ENCODE measurements at places on chromosomes 2 and 18.

DNA sequence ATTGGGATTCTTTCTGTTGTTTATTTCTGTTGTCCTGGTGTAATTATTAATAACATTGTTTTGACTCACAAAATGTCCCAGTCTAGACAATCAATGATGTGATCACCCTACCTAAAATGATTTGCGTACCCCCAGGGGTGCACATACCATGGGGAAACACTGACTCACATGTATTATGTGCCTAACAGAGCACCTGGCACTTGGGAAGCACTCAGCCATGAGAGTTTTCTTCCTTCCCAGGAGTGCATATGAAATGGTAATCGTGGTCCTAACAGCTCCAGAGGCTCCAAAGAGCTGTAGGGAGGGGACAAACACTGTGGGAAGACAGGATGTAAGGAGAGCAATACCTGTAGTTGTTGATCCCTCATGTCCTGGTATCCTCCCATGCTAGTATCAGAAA lies 187.8 kb upstream of the ERBB4 start:
- no peak for DNase-seq

DNA sequence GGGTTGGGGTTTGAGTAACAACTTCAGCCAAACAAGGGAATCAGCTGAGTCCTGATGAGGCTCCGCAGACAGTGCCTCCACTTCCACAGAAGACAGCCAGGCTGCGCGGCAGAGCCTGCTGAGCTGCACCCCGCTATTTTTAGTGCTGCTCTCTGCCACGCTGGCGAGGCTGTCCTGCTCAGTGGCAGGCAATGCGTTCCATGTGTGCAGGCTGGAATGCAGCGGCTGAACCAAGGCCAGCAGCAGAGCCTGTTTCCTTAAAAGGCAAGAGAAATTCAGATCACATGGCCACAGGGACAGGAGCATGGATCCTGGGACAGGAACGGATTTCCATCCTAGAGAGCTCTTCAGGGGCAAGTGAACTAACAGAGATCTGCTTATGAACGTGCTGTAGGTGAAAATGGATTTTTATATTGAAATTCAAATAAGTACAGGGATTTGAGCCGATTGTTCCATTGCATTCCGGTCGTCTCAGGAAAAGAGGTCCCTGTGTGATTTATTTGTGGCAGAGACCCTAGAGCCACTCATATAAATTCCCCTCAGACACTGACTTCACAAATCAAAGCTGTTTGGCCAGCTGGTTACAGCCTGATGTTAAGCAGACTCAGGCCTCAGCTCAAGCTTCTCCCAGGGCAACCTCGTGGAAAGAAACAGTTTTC lies 98.7 kb downstream of the COL6A3 start:
- no peak for DNase-seq

GRCh38 chr18:56052202-56052601 lies 464.2 kb upstream of the TCF4 start:
- no peak for DNase-seq

DNA sequence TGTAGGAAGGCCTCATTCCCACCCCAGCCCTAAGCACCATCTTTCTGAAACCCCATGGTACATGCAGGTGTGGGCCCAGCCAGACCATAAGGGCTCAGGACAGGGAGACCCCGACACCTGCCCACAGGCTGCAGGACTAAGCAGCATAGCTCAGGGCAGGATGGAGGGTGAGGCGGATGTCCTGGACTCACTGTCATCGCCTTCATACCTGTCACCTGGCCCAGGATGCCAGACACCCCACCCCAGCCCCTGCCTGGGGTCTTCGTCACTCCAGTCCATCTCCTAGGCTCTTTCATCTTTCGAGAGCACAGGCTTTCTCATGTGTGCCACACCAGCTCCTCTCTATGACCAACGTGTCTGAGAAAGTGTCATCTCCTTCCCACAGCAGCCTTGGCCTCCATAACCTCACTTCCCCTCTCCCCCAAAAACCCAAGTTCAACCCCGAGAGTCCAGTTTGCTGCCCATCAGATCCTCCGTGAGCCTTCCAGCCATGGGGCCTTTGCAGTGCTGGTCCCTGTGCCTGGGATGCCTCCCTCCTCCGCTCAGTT lies 71.5 kb downstream of the EMX1 start:
- DNase-seq = no peak

GRCh38 chr2:844715-845114 lies 105.9 kb upstream of the SNTG2 start:
- DNase-seq = no peak

- no peak for DNase-seq
Observed at GRCh38 chr2:157627594-157628476, 829 bp downstream of the ACVR1C start.

DNA sequence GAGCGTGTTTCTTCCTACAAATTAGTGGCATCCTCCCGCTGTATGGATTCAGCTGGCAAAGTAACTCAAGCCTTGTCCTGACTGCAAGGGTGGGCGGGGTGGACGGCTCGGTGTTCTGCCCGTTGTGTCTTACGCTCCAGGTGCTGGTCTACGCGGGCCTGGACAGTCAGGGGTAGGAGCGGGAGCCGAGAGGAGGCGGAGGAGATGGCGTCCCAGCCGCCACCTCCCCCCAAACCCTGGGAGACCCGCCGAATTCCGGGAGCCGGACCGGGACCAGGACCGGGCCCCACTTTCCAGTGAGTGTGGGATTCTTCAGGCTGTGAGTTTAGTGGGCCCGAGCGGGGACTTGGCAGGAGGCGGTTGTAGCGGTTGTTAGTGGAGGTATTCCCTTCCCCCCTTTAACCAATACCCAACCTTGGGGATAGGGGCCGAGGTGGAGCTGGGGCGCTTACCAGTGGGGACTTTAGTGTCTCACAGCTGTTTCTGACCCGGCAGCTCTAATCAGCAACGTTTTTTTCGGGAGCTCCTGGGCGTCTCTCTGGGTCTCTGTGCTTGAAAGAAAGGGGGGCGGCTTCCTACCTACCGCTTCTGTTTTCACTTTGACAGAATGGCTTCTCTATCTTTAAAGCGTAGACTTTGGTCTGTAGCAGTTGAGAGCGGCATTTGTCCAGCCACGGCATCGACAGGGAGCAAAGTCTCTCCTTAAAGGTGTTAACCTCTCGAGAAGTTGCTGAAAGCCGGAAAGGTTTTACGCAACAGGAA lies at the start of the genes PEX13 and PUS10:
TSS of gene PEX13 (plus strand) at position 165 of the 762 bp plus-strand sequence. CDS start at position 205, 40 bp downstream.
TSS of gene PUS10 (minus strand) at position 700 of the 762 bp plus-strand sequence. CDS start 6,365 bp downstream, outside the sequence.
- peak; percentile 99 for DNase-seq

DNA sequence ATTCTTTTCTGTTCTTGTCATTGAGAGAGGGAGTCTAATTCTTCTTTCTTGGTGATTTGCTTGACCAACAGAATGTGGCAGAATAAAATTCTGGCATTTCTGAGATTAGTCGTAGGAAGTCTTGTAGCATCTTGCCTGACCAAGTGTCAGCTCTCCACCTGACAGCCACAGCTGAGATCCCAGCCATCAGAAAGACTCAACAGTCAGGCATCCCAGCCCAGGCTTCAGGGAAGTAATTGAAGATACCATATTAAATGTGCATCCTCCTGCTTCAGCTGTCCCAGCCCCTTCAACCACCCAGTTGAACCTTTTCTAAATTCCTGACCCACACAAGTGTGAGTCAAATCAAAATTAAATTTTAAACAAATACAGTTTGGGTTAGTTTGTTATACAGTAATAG lies 208.3 kb downstream of the PIK3C3 start:
- no peak for DNase-seq

DNA sequence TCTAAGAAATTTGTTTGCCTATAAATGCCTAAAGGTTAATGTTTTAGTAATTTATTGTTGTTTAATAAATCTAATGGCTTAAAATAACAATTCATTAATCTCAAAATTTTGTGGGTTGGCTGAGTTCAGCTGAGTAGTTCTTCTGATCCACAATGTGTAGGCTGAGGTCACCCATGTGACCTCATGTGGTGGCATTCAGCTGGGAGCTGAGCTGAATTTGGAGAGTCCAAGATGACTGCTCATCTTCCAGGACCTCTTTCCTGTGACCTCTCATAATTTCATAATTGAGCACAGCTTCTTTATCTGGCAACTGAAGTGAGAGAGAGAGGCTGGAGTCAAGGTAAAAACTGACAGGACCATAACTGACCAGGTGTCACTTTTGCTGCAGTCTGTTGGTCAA lies 132.4 kb downstream of the TXNL1 start:
- no peak for DNase-seq

- no peak for DNase-seq
Observed at GRCh38 chr2:180647621-180648020, 332.8 kb upstream of the UBE2E3 start.

DNA sequence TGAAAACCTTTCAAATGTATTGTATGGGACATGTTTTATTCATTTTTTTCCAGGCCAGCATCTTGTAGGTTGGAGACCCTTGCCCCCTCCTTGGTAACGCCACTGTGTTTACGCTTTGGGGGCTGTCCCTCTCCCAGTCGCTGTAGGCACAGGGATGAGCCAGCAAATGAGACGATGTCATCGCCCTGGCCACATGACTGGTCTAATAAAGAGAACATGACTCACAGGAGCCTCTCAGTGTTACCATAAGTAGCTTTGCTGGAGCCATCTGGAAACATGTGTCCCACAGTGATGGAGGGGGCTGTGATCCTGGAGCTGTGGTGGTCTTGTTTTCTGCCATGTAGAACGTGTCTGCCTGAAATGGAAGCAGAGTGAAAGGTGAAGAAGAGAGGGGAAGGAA lies 78.9 kb downstream of the CD8B2 start:
- no peak for DNase-seq

DNA sequence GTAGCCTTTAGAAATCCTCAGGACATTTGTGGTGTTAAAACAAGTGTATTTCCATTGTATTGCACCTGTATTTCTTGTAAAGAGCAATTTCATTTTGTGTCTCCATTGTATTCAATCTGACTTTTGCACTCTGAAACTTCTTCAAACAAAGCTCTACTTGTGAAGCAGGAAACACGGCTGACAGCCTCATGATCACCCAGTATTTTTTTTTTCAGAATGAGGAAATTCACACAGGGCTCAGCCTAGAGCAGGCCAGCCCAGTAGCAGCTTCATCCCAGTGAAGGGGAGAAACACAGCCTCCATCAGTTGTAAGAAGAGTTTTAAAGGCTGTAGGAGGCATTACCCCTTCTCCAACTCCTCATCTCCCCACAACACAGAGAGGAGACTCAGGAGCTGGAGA lies 175.9 kb upstream of the KLHL29 start:
- DNase-seq = no peak

GRCh38 chr2:78465707-78466106 lies 559.8 kb upstream of the REG3G start:
- no peak for DNase-seq

DNA sequence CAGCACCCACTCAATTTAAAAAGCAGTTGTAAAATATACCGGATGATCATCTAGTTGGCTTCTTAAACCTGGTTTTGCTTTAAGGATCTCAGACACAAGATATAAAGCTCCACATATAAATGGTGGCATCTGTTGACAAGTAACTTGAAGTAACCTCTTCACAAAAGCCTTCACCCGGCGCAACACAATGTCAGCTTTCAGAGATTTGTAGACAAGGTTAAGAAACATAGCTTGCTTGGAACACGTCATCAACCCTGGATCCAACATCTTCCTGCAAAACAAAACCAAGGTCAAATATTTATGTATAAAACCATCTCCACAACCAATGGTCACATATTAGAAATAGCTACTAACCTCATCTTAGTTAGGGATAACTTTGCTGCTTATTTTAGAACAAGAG lies 8.3 kb downstream of the CEBPZ start:
- no peak for DNase-seq

DNA sequence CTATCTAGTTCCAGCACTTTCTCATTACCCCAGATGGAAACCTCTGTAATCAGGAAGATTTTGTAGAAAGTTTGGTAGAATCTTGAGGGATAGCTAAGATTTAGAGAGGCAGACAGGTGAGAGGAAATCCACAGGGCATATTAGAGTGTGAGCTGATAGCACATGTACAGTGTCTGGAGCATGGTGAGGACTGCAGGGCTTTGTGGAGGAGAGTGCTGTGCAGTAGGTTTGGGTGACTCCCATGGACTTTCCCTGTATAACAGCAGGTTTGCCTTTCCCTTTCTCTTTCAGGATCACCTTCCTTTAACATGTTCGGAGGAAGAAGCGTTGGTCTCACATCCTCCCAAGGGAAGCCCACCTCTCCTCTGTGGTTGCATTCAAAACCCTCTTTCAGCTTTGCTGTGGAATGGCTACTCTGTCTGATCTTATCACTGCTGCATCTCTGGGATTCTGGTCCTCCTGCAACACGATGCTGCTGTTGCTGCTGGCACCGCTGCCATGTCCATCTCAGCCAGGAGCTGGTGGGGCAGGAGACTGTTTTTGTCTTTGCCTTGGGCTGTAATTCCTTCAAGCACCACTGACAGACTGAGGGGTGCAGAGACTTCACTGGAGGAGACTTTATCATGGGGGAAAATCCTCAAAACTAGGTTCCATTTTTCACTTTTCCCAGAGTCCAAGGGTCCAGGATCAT lies 7.8 kb upstream of the KIF5C start:
- no peak for DNase-seq

DNA sequence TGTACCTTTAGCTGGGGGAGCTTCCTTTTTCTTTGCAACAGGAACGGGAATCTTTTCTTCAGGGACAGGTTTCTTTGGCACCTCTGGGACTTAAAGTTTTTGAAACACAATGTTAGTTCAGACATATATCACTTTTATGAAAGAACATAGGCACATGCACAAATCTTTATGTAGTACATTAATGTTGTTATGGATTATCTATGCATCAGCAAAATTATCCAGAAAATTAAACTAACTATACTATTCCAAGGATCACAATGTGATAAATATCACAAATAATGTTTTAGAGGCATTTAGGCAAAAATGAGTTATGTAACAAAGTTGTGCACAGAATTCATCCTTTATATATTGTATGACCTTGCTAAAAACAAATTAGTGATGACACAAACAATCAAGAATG lies 117.4 kb downstream of the TTN start:
- no peak for DNase-seq

GRCh38 chr18:23020555-23021294 lies 87.6 kb downstream of the RBBP8 start:
- no peak for DNase-seq

DNA sequence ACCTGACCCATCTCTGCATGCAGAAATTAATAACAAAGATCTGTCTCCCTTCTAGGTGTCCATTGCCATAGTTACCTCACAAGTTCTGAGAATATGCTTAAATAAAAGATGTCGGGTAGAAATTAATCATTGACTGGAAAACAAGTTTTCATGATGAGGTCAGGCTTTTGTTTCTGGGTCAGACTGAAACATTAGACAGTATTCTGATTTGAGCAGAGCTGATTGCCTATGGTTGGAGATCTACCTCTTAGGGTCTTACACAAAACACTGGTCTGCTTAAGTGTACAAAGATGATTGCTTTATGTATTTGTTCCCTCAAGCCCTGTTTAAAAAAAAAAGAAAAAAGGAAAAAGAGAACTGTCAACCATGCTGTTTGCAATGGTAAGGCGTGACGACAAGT lies 956.4 kb downstream of the CPS1 start:
- no peak for DNase-seq

GRCh38 chr18:51196811-51197660 lies 445 bp downstream of the MEX3C start:
- peak; percentile 10 for DNase-seq

DNA sequence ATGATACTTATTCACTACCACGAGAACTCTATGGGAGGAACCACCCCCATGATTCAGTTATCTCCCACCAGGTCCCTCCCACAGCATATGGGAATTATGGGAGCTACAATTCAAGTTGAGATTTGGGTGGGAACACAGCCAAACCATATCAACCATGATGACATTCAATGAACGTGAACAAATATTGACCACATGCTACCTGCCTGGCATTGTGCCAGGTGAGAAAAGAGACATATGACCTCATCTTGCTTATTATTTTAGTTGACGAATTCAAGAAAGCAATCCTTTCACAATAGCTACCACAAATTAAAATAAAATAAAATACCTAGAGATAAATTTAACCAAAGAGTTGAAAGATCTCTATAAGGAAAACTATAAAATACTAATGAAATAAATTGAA lies 286.5 kb upstream of the CRIM1 start:
- DNase-seq = no peak
